T47D (cell line): ENCODE measurements at places on chromosomes 1 and 21.

GRCh38 chr1:45488666-45489377, 2.1 kb downstream of the TESK2 start:
- DNase-seq: no peak

GRCh38 chr1:187516874-187517273, 688.1 kb downstream of the PLA2G4A start:
- no peak for DNase-seq

DNA sequence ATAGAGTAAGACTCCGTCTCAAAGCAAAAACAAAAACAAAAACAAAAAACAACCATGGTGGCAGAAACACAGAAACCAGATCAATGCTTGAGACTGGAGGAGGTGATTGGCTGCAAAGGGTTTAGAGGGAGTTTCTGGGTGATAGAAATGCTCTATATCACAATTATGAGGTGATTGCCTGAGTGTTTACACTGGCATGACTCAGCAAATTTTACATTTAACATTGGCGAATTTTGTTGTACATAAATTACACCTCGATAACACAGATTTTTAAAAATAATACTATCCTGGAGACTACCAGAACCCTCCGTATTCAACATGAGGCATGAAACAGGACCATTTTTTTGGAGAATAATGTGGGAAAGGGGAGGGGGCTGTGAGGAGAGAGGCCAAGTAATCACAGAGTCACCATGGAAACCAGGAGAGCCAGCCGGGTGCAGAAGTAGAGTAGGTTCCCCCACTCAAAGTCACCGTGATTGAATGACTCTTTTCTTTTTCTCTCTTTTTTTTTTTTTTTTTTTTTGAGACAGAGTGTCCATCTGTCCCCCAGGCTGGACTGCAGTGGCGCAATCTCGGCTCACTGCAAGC, 24.3 kb downstream of the HEYL start:
- DNase-seq: no peak

DNA sequence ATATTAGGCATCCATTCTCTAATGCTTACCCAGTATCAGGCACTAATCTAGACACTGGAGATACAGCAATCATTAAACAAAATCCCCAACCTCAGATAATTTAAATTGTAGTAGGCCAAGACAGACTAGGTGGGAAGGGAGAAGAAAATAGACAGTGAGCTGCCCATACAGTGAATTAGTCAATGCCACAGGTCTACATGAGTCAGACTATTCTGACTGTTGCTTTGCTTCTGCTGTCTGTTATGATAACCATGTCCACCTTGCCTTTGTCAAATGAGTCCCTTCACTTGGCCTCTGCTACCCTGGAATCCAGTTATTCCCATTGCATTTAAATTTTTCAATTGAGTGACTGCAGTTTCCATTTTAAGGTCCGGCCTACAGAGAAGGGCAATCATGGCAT, 59.5 kb downstream of the PIK3R3 start:
- no peak for DNase-seq

DNA sequence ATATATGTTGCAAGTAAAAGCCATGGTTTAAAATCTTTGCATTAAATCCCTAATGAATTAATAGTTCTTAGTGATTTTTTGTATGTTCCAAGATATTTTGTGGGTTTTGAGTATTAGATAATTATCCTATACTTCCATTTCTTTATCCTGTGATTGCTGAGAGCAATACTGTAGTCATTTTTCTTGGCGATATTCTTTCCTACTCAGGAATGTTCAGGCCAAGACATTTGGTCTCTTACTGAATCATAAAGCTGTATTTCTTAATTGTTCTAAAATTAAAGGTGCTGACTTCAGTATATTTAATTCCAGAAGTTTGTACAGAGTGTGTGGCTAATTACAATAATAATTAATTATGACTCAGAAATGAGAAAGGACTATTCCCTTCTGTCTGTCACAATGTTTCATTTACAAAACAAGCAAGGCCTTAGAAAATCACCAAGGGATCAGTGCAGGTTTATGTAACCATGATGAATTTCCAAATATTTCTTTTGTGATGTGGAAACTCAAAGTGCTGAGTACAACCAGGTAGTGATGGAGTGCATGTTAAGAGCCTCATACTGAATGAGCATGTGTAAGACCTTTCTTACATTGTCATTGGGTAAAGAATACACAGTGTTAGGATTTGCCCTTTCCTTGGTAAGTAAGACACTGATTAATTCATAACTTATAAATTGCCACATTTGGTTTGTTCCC, 161.2 kb downstream of the HMCN1 start:
- no peak for DNase-seq
